ENCODE measurements at places on chromosomes 5 and 9.

- no peak for DNase-seq
Observed at GRCh38 chr5:64295101-64295500, 129.5 kb downstream of the RNF180 start.

GRCh38 chr9:136157477-136158265 is 39.0 kb upstream of the TMEM250 start:
- no peak for DNase-seq

DNA sequence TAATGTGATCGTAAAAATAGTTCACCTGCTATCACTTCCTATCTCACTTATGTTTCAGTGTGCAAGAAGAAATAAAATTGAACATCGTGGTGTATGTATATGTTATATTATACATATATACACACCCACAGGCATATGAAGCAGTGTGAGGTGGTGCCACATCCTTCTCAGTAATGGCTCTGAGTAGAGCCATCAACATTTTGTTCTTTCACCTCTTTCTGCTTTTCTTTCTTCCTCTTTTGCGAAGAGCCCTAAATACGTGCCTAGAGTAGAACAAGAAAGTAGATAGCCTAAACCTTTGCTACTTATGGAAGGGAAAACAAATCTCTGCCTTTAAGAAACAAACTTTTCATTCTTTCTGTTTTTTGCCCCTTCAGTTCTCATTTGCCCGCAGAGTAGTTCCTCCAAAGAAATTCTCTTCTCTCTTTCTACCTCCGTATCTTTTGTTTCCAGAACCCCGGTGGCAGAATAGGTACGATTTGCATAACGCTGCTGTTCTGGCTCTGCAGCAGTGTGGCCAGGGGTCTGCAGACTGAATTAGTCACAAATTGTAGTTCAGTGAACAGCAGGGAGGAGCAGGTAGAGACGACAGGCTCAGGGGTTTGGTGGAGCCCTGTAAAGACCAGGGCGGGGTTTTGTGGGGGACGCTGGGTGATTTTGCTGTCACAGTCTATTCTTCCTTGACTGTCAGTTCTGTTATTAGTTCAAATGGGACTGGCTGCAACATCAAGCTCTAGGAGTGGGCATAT is 40.5 kb upstream of the PJA2 start:
- no peak for DNase-seq

- no peak for DNase-seq
Observed at GRCh38 chr5:139043157-139043905, 154.8 kb downstream of the SIL1 start.

DNA sequence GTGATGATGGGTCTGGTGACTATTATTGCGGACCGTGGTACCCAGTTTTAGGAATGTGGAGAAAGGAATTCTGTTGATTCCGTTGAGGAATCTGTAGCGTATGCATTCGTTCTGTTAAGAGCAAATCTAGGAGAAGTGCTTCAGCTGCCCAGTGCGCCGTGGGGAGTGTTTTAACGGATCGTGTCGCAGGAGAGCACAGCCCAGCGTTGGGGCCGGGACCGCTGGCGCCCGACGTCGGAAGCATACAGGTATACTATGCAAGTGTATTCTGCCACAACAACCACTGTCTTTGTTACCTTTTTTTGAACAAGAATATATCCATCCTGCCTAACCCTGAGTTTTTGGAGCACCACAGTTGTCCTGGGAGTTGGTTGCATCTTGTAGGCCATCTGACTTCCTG is 42.7 kb downstream of the TENT4A start:
- DNase-seq, result no peak

DNA sequence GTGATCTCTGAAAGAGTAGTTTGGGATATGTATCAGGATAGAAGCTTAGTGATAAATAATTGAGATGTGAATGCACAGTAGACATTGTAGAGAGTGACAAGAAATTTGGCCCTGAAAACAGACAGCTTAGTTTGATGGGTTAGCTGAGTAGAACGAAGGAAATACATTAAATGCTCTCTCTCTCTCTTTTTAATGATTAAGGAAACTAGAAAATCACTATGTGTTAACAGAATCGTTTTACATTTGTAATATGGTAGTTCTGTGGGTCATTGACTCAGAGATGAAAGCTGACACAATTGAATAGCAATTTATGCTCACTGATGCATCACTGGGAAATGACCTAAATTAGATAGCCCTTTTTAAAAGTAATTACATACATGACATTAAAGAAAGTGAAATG is 739.8 kb upstream of the PTPRD start:
- no peak for DNase-seq

GRCh38 chr9:109604781-109605180 is 106.7 kb upstream of the PTPN3 start:
- DNase-seq, result no peak

DNA sequence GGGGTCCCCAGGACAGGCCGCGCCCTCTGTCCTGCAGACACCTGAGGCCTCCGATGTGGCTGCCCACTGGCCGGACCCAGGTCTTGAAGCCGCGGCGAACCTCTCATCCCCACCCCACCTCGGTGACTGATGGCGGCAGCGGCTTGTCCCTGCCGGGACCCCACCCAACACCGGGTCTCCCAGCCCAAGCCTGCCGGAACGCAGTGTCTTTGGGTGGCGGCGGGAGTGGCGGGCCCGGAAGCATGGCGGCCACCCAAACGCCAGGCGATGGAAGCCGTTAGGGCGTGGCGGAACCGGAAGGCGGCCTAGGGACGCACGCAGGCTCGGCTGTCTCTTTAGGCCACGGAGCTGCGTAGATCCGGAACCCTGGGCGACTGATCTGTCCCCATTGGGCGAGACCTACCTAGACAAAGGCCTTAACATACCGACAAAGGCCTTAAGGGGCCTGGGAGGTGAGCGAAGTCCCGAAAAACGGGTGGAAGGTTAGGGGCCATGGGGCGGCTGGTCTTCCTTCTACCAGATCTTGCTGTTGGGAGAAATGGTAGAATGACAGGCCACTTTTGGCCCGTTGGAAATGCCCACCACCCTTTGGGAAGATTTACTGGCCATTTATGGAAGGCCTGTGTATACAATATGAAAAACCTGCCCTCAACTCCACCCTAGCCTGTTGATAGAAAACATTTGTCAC is 94.6 kb upstream of the SMC2 start:
- no peak for DNase-seq

GRCh38 chr9:132798817-132799790 is 79.0 kb downstream of the AK8 start:
- no peak for DNase-seq

DNA sequence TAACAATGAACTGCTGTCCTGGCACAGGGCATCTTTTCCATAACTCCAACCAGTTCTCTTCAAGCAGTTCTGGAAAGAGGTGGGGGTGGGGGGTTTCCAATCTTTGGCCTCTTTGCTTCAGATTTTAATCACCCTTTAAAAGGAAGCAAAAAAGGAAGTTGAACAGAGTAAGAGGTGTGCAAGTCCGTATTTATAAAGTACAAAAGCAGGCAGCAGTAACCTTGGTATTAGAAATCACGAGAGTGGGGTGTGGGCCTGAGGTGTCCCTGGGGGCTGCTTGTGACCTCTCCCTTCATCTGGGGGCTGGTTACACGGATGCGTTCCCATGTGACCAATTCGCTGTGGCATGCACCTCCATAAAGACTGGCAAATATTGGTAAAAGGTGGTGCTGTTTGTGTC is 70.5 kb downstream of the PTCH1 start:
- DNase-seq, result no peak

DNA sequence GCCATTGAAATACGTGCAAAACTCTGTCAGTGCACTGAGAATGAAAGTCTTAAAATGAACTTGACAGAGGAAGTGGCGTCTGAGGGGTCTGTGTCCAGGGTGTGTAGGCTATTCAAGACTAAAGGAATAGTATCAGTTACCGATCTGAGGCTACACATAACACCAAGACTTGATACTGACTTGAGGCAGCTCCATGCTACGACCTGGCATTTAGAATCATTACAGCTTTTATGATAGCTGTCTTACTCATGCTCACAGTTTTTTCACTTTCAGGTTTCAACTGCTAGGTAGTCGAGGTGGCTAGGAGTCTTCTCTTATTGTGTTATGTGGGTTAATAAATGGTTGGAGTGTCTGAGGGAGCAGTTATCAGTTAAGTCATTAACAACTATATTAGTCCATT is 92.8 kb upstream of the SLCO6A1 start:
- peak; percentile 44 for DNase-seq

GRCh38 chr5:137580030-137580429 is 80.9 kb upstream of the SPOCK1 start:
- DNase-seq, result no peak

DNA sequence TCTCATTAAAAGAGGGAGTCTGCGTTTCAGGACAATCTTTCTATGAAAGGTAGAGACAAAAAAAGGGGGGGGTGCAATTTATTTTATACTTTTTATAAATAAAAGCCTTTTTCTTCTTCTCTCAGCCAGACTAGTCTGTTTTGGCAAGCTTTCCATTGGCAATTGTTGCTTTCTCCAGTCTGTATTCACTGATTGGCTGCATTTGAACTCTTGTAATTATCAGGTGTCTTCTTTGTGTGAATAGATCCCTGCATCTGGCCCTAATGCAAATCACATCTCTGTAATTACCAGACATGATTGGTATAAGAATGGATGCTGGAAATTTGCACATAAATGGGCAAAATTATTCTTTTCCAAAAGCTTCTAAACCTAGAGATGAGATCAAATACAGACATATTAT is 7.6 kb upstream of the EQTN start:
- no peak for DNase-seq

GRCh38 chr5:139895647-139896046 is 100.0 kb downstream of the PSD2 start:
- DNase-seq, result no peak
